ENCODE measurements at places on chromosomes 5 and 9.

- no peak for DNase-seq
Observed at GRCh38 chr5:109354761-109355160, 55.0 kb downstream of the PJA2 start.

DNA sequence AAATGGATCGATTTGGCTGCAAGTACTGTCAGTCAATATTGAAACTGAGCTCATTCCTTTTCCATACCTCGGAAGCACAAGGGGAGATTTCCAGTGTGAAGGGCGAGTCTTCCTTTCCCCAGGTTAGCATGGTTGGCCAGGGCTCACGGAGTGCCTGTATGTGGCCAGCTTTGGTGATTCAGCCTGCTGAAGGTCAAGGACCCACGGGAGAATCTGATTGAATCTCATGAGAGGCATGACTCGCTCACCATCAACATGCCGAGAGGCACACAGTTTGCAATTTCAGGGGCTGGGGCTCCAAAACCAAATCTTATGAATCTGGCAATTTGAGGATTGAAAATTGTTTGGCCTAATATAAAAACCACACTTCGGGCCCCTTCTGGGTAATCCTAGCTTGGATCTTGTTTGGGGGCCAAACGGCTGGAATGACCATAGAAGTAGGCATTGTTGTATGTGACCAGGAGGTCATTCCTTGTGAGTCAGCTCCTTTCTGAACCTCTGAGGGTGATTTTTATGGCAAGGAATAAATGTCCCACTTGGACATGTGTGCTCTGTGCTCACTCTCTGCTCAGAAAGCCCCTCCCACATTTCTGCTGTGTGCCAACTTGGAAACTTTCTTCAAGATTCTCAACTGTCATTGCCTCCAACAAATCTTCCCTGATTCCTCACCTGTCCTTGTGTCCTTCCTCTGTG is 69.8 kb downstream of the DOCK2 start:
- DNase-seq, result no peak

- no peak for DNase-seq
Observed at GRCh38 chr5:132460846-132461568, 29.6 kb downstream of the IRF1 start.

GRCh38 chr5:54621048-54621447 is 103.5 kb downstream of the SNX18 start:
- DNase-seq, result no peak

DNA sequence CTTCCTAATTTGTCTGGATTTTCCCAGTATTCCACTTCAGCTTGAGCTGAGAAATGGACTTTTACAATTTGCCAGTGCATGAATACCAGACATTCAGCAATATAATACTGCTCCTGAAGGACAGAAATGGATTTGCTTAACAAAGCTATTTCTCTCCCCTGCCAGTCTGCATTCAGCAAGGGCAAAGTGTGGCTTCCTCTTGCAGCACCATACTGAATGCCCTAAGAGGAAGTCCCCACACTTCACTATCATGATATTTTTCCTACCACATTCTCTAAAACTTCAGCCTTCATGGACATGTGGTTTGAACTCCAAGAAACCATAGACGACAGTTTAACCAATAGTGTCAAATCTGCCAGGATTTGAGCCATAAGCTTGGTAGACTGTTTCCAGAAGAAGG is 19.8 kb upstream of the TLE4 start:
- no peak for DNase-seq

- DNase-seq, result no peak
Observed at GRCh38 chr9:126955811-126956210, 41.2 kb downstream of the RALGPS1 start.

- DNase-seq, result no peak
Observed at GRCh38 chr9:137470785-137471184, 11.7 kb upstream of the NSMF start.

GRCh38 chr5:101260857-101261256 is 357.8 kb upstream of the ST8SIA4 start:
- no peak for DNase-seq

GRCh38 chr5:122541388-122541787 is 229.4 kb downstream of the SNCAIP start:
- DNase-seq, result no peak

DNA sequence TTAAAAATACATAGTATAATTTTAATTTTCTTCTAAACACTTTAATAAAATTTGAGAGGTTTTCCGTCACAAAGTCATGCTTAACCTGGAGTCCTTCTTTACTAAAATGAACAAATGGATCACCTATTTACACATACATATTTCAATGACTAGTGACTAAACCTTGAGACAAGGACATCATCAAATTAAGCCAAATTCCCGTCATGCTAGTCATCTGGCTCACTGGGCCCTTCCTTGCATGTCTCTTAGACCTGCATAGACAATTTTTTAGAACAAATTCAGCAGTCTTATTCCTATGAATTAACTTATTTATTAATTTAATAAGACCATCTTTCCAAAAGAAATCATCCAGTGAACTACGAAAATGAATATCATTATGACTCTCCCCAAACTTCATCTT is 26.6 kb downstream of the ERAP2 start:
- no peak for DNase-seq

DNA sequence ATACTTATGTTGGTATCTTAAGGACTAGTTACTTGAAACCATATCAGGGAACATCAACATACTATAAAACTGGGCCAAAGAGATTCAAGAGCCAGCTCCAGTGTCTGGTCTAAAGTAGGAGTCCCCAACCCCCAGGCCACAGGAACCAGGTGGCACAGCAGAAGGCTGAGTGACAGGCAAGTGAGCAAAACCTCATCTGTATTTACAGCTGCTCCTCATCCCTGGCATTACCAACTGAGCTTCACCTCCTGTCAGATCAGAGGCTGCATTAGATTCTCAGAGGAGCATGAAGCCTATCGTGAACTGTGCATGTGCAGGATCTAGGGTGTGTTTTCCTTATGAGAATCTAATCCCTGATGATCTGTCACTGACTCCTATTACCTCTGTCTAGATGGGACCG is 581.6 kb upstream of the CDH9 start:
- no peak for DNase-seq

GRCh38 chr9:20207176-20207575 is 415.1 kb downstream of the MLLT3 start:
- DNase-seq, result no peak

- no peak for DNase-seq
Observed at GRCh38 chr9:70259512-70259802, 679 bp downstream of the SMC5 start.

DNA sequence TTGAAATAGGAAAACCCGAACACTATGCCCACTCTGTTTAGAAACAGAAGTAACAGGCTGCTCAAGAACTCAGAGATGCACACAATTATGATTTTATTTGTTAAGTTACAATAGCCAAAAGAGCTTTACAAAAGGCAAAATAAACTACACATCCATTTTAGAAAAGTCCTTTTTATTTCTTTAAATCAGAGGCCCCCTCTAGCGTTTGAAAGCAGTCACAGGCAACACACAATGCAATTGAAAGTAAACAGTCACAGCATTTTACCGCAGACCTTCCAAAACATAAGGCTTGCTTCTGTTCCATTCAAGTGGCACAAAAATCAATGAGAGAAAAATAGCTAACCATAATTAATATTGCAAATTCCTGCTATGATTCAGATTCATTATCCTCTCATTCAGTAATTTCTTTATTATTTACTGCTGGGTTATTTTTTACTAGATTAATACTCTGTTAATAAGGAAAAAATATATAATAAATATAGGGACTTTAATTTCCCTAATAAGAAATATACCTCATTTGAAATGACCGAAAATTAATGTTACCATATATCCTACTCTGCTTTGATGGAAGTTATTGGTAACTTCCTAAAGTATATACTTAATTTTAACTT is 78.3 kb downstream of the CEP120 start:
- DNase-seq, result no peak

DNA sequence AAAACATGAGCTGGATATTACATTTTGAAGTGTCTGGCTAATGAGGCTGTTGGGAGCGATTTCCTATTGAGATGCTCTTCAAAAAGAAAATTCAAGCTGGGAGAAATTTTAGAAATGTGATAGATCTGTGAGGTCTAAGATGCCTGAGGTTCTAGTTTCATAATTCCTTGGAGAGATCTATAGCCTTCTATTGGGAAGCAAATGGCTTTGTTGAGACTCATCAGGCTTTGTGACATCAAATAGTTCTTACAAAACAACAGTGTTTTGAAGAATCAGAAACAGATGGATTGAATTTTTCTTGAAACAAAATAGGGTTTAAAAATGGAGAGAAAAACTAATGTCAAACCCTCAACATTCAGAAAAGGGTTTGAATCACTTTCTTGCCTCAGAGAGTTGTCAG is 292.9 kb downstream of the NNT start:
- no peak for DNase-seq

DNA sequence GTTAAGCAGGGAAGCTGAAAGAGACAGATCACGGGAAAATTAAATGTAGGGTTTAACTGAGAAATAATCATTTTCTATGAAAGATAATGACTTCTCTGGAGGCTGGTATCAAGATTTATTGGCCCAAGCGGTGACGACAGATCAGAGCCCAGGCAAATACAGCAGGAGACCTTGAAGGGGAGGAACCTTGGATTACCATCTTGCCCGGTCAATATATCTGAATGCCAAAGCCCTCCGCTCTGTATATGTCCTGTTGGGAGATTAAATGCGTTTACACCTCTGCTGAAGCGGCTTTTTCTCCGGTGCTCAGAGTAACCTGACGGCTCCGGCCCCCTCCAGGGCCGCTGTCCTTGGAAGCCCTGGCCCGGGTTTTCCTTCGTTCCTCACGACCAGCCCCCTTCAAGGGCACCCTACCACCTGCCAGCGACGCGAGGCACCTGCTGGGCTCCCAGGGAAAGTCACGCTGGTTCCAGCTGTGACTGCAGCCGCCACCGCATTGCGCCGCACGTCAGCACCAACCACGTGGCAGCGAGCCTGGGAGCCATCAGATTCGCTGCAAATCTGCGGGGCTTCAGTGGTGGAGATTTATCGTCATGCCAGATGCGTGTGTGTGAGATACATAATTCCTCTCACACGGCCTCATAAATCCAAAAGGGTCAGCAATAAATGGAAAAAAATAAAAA is 4.4 kb upstream of the QSOX2 start:
- DNase-seq, result no peak

- no peak for DNase-seq
Observed at GRCh38 chr9:69054989-69055388, 19.4 kb downstream of the FXN start.

GRCh38 chr5:68420476-68421344 is 205.2 kb downstream of the PIK3R1 start:
- no peak for DNase-seq

DNA sequence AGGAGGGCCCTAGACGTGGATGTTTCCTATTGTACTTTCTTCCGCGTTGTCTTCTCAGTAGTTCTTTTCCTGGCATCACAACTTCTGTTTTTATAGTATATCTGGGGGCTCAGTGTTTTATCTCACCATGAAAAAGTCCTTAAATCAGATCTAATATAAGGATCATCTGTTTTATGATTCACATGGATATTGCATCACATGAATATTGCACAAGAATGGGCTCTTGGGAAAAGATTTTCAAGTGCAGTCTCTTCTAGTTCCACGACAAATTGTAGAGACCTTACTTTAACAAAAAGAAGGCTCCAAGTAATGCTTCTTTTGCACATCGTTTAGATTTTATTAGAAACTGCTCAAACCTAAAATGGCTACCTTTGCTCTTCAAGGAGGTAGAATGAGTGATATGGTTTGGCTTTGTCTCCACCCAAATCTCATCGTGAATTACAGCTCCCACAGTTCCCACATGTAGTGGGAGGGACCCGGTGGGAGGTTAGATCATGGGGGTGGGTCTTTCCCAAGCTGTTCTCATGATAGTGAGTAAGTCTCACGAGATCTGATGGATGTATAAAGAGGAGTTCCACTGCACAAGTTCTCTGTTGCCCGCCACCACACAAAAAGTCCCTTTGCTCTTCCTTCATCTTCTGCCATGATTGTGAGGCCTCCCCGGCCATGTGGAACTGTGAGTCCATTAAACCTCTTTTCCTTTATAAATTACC is 53.7 kb upstream of the FAM120A start:
- DNase-seq, result no peak

DNA sequence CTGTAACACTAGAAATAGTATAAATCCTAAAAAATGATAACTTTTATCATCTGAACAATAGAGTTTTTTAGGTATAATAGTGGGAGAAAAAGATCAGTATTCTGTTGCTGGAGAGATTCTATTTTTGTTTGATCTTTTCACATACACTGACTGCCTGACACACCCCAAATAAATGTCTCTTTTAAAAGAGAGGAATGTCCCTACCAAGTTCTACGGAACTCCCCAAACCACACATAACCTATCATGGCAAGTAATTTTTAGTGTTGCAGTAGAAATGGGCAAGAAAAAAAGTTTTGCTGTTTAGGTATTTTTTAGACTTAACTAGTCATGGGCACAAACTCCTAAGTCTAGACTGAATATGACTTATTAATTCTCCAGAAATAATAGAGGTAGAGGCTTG is 139.1 kb downstream of the ELAVL2 start:
- no peak for DNase-seq

- no peak for DNase-seq
Observed at GRCh38 chr9:13550519-13550918, 271.0 kb upstream of the MPDZ start.

- DNase-seq, result no peak
Observed at GRCh38 chr9:96202971-96203780, 98.8 kb downstream of the HSD17B3 start.

DNA sequence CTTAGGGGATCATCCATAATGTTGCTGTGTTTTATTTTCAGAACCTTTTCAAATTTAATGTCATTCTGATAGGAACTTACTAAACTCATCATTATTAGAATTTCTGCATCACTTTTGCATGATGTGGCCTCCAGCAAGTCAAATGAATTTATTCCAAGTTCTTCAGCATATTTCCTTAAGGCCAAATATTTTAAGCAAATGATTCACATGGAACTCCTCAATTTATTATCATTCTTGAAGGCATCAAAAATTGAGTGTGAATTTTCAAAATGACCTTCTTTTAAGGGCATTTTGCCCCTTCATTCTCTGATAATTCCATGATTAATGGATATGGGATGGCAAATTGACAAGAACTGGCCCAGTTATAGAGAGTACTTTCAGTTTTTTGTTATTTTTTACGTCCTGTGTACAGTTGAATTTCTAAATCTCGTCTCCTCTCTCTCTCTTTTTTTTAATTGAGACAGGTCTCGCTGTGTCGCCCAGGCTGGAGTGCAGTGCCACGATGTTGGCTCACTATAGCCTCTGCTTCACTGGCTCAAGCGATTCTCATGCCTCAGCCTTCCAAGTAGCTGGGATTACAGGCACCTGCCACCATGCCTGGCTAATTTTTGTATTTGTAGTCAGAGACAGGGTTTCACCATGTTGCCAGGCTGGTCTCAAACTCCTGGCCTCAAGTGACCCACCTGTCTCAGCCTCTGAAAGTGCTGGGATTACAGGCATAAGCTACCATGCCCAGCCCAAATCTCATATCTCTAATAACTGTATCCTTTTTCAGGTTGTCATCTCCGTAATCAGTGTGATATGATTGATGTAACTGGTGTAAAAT is 29.1 kb downstream of the GPR21 start:
- DNase-seq, result no peak

GRCh38 chr5:67205981-67206380 is 9.4 kb upstream of the CD180 start:
- DNase-seq, result no peak

GRCh38 chr9:134385915-134386314 is 59.7 kb downstream of the RXRA start:
- DNase-seq, result no peak
